ENCODE measurements at places on chromosomes 3 and 15.

DNA sequence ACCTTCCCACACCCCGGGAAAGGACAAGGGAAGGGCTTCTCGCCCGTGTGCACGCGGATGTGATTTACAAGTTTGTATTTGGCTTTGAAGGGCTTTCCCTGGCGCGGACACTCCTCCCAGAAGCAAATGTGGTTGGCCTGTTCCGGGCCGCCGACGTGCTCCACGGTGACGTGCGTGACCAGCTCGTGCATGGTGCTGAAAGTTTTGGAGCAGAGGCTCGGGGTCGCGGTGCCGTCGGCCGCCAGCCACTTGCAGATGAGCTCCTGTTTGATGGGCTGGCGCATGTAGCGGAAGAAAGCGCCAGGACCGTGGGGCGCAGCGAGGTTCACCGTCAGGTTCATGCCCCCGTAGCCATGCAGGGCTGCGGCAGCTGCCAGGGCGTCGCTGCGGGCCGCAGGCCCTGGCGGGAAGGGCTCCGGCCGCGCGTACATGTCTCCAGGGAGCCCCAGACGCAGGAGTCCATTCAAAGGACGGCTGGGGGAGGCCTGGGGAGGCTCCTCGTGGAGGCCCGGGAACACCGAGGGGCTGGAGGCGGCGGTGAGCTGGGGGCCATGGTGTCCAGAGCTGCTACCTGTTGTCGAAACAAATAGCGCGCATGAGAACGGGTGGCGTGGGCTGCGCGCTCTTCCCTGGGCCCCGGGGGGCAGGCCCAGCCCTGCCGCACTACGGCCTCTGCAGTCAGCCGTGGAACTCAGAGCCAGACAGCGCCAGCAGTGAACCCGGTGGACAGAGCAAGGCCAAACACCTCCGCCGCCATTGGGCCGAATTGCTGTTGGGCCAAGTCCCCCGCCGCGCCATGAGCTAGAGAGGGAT lies 10.2 kb downstream of the ZIC4 start:
- DNase-seq = no peak

GRCh38 chr15:33022629-33023028 lies 171.9 kb downstream of the FMN1 start:
- DNase-seq = no peak

DNA sequence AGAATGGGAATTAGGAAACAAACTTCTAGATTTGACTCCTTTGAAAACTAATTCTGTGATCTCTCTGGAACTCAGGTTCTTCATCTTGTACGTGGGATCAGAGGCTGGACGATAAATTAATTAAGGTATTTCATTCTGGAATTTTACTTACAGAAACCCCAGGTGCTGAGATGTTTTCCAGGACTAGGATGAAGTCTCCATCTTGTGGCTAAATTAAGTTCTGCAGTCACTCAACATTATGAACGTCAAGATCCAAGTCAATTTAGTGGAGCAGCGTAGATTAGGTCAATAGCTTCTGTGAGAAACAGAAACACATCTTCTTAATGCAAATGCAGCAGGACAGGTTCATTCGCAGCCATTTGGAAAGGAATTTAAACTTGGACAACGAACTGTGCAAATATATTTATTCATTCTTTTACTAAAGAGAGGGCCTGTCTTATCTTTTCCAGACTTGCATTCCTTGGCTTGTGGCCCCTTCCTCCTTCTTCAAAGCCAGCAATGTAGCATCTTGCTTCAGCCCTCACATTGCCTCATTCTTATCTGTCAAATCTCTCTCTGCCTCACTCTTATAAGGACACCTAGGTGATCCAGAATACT lies 26.7 kb upstream of the TMC3 start:
- DNase-seq = no peak

GRCh38 chr3:110413807-110414748 lies 657.5 kb upstream of the NECTIN3 start:
- DNase-seq = no peak

- no peak for DNase-seq
These were observed 30.4 kb downstream of the CDIN1 start for GRCh38 chr15:36609793-36610192.

DNA sequence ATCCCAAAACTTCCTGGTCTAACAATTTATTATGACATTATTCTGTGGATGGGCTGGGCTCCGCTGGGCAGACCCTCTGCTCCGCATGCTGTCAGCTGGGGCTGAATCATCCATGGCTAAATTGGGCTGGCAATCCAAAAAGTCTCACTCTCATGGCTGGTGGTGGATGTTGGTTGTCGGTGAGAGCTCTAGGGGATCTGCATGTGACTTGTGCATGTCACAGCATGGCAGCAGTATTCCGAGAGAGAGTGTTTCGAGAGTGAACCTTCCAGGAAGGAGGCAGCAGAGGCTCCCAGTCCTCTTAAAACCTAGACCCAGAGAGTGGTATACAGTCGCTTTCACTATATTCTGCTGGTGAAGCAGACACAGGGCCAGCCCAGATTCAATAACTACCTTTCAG lies 9.9 kb downstream of the RARB start:
- DNase-seq = no peak

DNA sequence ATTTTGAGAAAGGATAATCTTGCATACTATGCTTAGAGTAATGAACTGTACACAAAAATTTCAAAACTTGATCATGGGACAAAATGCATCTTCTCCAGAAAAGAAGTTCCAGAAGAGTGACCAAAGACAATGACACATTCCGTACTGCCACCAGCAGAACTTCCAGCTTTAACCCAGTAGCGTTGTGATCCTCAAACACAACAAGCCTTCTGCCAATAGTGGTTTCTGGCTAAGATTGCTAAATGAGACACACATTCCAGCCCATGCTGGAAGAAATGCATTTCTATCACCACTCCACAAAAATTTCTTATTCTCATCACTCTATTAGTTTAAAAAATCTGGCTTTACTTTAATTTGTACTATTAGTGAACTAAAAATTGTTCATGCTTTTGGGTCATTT lies 334.9 kb downstream of the TBC1D5 start:
- DNase-seq = no peak

DNA sequence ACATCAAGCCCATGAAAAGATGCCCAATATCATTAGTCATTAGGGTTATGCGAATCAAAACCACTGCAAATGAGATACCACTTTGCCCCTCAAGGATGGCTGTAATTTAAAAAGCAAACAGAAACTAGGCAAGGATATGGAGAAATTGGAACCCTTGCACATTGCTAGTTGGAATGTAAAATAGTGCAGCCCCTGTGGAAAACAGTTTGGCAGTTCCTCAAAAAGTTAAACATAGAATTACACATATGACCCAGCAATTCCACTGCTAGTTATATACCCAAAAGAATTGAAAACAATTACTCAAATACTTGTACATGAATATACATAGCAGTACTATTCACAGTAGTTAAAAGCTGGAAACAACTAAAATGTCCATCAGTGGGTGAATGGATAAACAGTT lies 186.8 kb upstream of the CGNL1 start:
- DNase-seq = no peak

DNA sequence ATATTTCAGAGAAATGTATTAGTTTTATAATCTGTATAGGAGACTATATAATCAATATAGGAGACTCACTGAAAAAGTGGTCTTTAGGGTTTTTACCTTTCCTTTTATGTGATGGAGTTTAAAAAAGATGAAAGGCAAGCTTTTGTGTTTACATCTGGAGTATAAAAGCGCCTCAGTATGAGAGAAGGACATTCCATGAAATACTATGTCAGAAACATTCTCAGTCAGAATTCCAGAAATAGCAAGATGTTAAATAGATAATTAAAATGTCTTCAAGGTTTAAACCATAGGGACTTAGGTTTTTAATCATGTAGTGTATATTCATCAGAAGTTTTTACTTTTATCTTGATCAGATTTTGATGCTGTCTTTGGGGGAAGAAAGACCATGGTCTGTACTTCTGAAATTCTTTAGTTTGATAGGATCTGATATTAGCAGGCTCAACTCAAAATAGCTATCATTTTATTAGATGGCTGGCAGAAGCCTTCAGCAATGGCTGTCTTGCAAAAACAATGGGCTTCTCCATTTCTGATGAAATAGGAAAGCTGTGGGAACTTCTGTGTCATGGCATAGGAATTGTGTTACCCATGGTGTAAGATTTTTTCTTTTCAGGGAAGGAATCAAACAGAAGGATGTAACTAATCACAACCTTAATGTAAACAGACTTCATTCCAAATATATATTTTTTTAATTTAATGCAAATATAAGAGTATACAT lies 209.6 kb upstream of the PLSCR5 start:
- no peak for DNase-seq

GRCh38 chr3:73007992-73008712 lies 11.5 kb downstream of the PPP4R2 start:
- no peak for DNase-seq

DNA sequence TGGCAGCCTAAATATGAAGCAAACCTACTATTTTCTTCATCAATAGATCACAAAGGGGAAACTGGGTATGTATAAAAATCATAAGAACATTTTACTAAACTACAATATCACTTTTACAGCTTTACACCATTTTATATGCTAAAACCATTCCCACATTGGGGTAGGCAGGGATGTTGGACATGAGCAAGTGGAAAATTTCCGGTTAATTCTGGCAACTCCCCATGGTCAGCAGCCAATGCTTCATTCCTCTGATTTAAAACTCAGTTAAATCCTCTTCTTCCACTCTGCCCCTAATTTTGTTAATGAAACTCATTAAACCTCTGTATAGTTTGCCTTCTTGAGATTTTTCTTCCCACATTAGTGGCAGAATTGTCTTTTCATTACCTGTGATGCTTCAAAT lies 552.5 kb upstream of the NECTIN3 start:
- no peak for DNase-seq

- DNase-seq = no peak
These were observed 307.7 kb downstream of the TUSC7 start for GRCh38 chr3:117017135-117017894.

DNA sequence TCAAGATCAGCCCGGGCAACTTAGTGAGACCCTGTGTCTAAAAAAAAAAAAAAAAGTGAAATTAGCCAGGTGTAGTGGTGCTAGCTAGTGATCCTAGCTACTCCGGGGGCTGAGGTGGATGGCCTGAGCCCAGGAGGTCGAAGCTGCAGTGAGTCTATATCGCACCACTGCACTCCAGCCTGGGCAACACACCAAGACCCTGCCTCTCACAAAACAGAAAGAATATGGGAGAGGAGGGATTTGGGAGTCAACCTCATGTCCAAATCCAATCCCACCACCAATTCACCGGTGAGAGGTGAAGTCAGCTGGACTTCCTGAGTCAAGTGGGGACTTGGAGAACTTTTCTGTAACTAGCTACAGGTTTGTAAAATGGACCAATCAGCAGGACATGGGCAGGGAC lies 80.5 kb upstream of the MFGE8 start:
- DNase-seq = no peak

- no peak for DNase-seq
These were observed 49.0 kb upstream of the MRPL3 start for GRCh38 chr3:131551761-131552160.

- no peak for DNase-seq
These were observed 87.2 kb upstream of the XCR1 start for GRCh38 chr3:46114323-46114988.

Data from stimulated activated CD8-positive, alpha-beta memory T cell treated with anti-CD3 and anti-CD28 coated beads, Interleukin-2, amount 100 ng/mL, for 1 hour (primary cell).